ENCODE measurements at places on chromosomes 1 and 21.

GRCh38 chr21:36563341-36563926 lies 83.5 kb upstream of the CLDN14 start:
- no peak for DNase-seq

- DNase-seq = no peak
Observed at GRCh38 chr1:28885472-28885877, 28.9 kb upstream of the EPB41 start.

- no peak for DNase-seq
Observed at GRCh38 chr1:219374636-219375035, 201.0 kb downstream of the LYPLAL1 start.

DNA sequence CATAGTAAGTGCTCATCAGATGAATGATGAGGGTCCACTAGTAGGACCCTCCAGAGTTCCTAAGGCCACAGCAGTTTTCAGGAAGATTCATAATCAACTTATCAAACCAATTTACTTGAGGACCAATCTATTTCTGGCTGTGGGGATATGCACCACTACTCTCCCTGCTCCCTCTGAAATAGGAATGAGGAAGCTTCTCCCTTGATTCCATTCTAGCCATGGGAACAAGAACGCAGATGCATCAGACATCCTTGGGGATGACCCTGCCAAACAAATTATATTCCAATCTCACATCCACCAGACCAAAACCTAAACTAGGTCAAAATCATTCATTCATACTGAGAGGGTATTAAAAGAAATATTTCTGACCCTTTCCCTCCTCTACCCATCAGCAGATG lies 31.5 kb downstream of the JAK1 start:
- DNase-seq = no peak

GRCh38 chr1:93598861-93599439 lies 82.7 kb downstream of the BCAR3 start:
- DNase-seq = no peak

Measured in left hindlimb (tissue), 1 donor.